ENCODE measurements at places on chromosomes 4 and X.

DNA sequence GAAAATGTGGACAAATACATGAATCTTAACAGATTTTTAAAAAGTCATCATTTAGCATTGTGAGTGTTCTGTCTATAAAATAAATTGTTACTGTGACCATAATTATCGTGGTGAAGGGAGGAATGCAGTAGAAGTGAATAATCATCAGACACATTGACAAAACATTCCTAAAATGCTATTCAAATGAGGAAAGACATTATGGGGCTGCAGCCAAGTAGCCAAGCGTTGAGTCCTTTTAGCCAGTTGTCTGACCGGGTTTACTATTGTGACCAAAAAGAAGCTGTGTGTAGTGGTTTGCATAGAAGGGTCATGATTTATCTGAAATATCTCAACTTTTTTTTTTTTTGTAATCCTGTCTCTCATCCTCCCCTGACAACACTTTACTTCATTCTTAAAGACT, 19.5 kb downstream of the WWC2 start:
- DNase-seq = peak; percentile 57

DNA sequence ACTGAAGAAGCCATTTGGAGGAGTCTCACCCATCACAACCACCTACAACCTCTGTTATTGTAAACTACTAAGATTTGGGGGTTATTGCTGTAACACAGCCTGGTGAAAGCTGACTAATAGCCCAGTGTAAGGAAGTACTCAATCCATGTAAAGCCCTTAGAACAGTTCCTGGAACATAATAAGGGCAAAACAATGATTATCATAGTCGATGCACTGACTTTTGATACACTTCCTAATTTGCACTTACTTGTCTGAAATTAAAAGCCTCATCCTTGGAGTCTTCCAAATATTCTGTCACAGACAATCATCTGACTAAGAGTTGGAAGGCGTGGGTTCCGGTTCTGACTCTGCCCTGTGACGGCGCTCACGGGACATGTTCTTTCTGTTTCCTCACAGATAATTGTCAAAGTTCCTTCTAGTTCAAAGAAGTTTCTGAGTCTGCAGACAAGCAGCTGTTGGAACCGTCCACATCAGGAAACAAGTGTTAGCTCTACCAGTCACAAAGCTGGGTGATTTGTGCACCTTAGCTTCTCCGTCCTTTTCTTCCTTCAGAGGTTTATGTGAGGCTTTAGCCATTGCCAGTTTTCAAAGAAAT, 33.4 kb upstream of the RASGEF1B start:
- DNase-seq = no peak

DNA sequence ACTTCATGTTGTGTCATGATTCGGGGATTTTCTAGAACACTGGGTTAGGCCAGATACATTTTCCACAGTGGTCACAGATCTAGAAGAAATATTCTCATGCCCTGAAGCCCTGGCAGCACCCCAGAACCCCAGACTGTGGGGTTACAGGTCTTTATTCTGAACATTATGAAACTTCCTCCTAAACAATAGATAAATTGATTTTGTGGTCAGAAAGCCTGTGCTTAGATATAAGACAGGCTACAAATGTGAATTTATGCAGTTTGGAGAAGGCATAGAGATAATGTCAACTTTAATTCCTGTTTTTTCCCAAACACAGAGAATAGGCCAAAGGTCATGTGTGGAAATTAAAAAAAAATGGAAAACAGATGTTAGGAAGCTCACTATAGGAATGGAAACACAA, 492.9 kb downstream of the SPRY1 start:
- DNase-seq = no peak

DNA sequence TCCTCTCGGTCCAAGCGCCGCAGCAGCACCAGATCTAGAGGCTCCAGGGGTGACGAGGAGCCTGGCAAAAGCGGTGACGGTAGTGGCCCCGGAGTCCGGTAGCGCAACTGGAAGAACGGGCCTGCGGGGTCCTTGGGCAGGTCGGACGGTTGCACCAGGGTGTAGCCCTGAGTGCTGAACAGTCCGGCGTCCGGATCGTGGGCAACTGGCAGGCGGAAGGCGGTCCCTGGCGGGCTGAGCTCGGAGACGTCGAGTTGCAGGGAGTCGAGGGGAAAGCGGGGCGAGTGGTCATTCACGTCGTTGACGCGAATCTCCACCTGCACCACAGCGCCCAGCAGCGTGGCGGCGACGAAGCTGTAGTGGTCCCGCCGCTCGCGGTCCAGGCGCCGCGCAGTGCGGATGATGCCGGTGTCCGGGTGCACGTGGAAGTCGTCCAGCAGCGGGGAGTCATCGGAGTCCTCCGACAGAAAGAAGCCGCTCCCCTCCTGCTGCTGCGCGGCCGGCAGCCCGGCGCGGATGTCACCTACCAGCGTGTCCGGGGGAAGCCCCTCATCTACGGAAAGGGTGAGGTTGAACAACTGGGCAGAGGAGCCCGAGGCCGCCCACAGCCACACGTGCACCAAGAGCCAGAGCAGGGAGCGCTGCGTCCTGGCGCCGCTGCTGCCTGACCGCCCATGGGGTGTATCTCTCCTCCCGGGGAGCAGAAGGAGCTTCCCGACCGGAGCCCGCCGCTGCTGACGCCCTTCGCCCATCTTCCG, 837 bp downstream of the DCHS2 start:
- no peak for DNase-seq

DNA sequence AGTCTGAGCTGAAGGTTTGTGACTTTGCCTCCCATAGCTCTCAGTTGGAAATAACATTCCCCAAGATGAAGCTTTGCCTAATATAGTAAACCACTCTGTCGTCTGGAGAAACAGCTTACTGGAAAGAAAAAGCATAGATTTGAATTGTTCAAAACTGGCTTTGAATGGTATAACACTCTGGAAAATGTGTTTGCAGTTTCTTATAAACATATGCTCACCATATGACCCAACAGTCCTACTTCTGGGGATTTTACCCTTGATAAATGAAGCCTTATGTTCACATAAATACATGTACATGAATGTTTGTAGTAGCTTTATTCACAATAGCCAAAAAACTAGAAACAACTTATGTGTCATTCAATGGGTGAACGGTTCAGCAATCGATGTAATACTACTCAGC, 10.2 kb downstream of the VEGFD start:
- no peak for DNase-seq

DNA sequence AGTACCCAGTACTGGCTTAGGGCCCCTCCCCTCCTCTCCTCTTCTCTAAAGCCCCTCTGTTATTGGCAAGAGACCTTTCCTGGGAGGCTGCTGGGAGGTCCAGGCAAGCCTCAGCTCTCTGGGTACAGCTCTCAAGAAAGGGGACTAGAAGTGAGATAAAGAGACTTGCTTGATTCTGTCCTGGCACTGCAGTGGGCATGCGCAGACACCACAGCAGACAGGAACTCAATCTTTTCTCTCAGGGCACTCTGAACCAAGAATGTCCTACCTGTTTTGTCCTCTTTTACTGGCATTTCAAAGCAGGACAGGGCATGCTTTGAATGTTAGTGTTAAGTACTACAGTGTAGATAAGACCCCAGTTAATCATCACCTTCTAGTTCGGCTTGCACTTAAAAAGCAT, 74.9 kb downstream of the NYX start:
- no peak for DNase-seq

- peak; percentile 43 for DNase-seq
Measured at GRCh38 chr4:176320976-176321361, 1.2 kb downstream of the SPCS3 start.

DNA sequence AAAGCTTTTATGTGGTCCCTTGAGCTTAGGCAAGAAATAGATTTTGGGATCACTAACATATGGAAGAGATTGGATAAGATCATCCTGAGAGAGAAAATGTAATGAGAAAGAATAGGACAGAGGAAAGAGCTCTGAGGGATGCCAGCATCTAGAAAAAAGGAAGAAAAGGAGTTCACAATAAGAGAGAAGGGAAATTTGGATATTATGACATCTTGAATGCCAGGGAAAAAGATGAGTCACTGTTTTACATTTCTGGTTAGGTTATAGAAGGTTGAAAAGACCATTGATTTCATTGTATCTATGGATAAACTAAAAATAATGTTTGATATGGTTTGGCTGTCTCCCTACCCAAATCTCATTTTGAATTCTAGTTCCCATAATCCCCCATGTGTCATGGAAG, 208.5 kb downstream of the MAD2L1 start:
- no peak for DNase-seq

GRCh38 chr4:101211146-101211553, 136.2 kb downstream of the PPP3CA start:
- no peak for DNase-seq

All from RKO (cell line).